ENCODE measurements at places on chromosomes 5 and 9.

GRCh38 chr5:115847290-115847689, 5.6 kb downstream of the AP3S1 start:
- DNase-seq: no peak

- no peak for DNase-seq
Measured at GRCh38 chr5:38677636-38678035, 121.2 kb upstream of the LIFR start.

DNA sequence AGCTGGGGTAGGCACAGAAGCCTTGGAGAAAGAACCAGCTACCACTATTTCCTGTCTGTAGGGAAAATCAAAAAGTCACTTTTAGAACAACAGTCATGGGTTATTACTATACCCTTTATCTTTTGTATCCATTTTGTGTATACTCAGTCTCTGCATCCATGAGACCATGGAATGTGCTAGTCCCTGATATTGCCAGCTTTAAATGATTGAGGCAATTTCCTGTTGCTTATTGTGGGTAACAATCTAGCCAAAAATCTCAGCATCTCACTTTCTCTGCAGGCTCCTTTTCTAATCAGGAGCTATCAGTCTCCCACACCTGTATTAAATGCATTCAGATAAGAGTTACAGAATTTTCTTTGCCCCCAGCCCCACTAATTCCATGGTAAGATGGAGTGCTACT, 968 bp upstream of the KDM3B start:
- no peak for DNase-seq

DNA sequence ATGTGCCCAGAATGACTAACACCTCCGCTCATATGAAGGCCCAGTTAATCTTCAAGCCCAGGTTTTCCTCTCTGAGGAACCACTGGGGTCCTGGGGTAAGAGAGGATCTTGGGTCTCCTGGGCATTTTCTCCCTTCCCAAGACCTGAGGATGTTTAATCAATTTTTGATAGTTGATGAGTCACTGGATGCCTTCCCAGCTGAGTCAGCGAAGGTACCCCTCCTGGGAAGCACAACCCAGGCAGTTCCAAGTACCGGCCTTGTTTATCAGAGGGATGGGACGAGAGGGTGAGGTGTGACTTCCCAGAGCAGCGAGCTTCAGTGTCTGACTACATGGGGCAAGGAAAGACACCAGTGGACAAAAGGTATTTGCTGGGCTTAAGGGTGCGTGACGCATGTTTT, 119.6 kb upstream of the IL12B start:
- no peak for DNase-seq

DNA sequence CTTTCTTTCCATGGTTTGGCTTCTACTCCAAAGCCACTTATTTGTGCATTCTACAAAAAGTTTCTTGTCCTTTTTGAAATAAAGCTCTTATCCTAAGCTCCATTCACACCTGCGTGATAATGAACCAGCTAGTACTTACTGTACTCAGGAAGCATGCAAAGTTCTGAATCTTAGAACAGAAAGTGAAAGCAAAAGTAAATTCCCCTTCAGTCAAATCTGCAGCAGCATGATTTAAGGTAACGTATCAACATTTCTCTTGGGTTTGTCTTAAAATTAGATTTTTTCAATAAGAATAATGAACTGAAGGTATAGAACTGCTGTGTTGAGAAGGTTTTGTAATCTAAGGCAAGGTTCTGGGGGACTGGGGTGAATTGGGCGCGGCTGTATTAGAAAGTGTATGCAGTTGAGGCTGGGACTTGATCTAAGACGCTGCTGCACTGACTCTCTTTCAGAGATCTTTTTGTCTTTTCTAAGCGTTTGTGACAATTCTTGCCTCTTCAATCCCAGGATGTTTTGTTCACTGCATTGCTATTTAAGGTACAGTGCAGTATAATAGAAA, at the start of gene ERAP2:
Gene ERAP2 (plus strand): TSS at position 209 of the 559 bp plus-strand sequence. CDS start 3,186 bp downstream, outside the sequence.
- no peak for DNase-seq

DNA sequence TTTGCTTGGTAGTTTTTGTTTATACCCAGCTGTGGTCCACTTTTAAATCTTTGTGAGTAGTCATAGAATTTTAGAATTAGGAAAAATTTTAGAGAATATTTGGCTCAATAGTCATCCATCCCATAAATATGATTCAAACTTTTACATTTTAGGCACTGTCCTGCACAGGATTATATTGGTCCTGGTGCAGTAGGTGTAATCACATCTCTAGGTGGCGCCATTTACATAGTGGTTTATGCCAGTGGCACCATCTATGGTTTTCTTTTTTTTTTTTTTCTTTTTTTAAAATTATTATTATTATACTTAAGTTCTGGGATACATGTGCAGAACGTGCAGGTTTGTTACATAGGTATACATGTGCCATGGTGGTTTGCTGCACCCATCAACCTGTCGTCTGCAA, 260.7 kb upstream of the KCNN2 start:
- no peak for DNase-seq

GRCh38 chr9:29625292-29625731, 2052.0 kb upstream of the C9orf72 start:
- DNase-seq: no peak

- DNase-seq: no peak
Measured at GRCh38 chr9:14132775-14133174, 181.2 kb downstream of the NFIB start.

DNA sequence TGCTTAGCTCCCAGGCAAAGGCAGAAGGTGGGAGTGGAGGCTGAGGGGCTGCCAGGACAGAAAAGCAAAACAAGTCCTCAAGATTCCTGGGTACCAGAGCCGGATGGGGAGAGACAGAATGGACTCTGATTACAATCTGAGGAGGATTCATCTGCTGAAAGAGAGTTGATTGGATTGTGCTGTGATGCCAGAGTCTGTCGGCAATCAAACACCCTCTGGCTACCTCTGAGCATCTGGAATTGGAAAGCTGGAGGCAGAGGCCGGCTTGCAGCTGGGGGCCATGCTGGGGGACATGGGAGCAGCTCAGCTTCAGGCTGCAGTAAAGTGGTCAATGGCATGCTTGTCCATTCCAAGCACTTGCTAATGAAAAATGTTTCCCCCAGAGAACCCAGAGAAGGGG, 59.3 kb downstream of the ASTN2 start:
- DNase-seq: no peak

DNA sequence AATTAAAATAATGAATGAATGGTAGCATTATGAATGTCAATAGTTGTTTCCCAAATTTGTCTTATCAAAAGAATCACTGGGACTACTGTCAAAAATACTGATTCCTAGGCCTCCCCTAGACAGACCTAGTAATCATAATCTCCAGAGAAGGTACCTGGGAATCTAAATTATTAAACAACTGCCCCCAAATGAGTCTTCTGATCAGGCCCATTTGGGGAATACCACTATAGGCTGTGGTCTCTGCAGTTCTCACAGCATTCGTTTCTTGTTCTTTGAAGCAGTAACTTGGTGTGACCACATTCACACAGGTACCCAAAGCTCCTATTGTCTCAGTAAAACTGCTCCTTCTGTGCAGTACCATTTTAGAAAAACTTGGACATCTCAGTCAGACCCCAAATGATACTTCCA, 230.9 kb downstream of the PIK3R1 start:
- no peak for DNase-seq

GRCh38 chr9:121727295-121728020, 76.0 kb downstream of the DAB2IP start:
- DNase-seq: no peak

DNA sequence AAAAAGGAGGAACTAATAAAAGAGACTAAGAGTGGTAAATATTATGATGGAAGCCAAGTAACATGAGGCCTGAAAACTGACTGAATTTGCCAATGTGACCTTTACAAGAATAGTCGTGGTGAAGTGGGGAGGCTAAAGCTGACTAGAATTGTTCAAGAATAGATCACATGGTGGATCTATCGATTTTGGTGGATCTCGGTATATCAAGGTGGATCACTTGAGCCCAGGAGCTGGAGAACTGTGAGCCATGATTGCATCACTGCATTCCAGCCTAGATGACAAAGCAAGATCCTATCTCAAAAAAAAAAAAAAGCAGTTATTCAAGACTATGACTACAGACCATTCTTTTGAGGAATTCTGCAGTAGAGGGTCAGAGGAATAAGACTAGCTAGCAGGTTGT, 15.1 kb downstream of the ERMP1 start:
- no peak for DNase-seq

- DNase-seq: peak; percentile 49
Measured at GRCh38 chr9:127519301-127520166, 68.2 kb downstream of the LRSAM1 start.

- no peak for DNase-seq
Measured at GRCh38 chr9:3281399-3281798, 244.4 kb downstream of the RFX3 start.
